Temporal lobe (tissue), 4 donors: ENCODE measurements at places on chromosomes 2 and 18. TPM values are rescaled to one million over a fixed set of nuclear protein-coding genes. Genes with fewer than 3 reads are reported as not detected.

TAF1B gene
- total RNA-seq = 22.9 TPM

PLEKHH2 gene
- total RNA-seq = 2.5 TPM

ZC3H6 gene
- total RNA-seq = 24.8 TPM

SLC19A3 gene
- total RNA-seq = 1.5 TPM

HRH4 gene
- total RNA-seq = not detected

MLPH gene
- 0.98 TPM for total RNA-seq

SKOR2 gene
- not detected for total RNA-seq

CNGA3 gene
- 2.5 TPM for total RNA-seq

VWC2L gene
- 3.2 TPM for total RNA-seq

AOX1 gene
- total RNA-seq = 1.7 TPM

REG3A gene
- not detected for total RNA-seq

SLC23A3 gene
- total RNA-seq = not detected

STARD7 gene
- total RNA-seq = 115 TPM

PDE1A gene
- total RNA-seq = 41.8 TPM

ERLEC1 gene
- total RNA-seq = 66.9 TPM

COL6A3 gene
- 20.4 TPM for total RNA-seq

EML6 gene
- 3.4 TPM for total RNA-seq

COL3A1 gene
- total RNA-seq = 105 TPM

OR6B2 gene
- not detected for total RNA-seq

UNC80 gene
- total RNA-seq = 11.8 TPM

COL4A4 gene
- 0.74 TPM for total RNA-seq

ALKAL2 gene
- total RNA-seq = not detected

CCDC148 gene
- 16.7 TPM for total RNA-seq

QPCT gene
- total RNA-seq = 9.6 TPM

UCN gene
- 1.2 TPM for total RNA-seq

DPP4 gene
- total RNA-seq = 5.7 TPM

ERMN gene
- total RNA-seq = under 0.01 TPM

GPR39 gene
- total RNA-seq = 1.7 TPM

ZRANB3 gene
- total RNA-seq = 7.9 TPM

DIPK1C gene
- 5.2 TPM for total RNA-seq

KIAA2012 gene
- 0.98 TPM for total RNA-seq

REG3G gene
- total RNA-seq = not detected

TUBA4B gene
- not detected for total RNA-seq

LTBP1 gene
- total RNA-seq = 30.7 TPM

STAT4 gene
- total RNA-seq = 3.0 TPM

EVA1A gene
- total RNA-seq = 0.98 TPM

SERPINB3 gene
- not detected for total RNA-seq

LMAN1 gene
- 41.1 TPM for total RNA-seq

TANC1 gene
- 5.9 TPM for total RNA-seq

HYCC2 gene
- total RNA-seq = 42.0 TPM

SRD5A2 gene
- total RNA-seq = under 0.01 TPM

MAPK4 gene
- 14.0 TPM for total RNA-seq

HOXD1 gene
- total RNA-seq = not detected

ABCB11 gene
- total RNA-seq = 0.25 TPM

CXCR4 gene
- total RNA-seq = 32.9 TPM

ABHD3 gene
- total RNA-seq = 6.6 TPM

HDLBP gene
- 122 TPM for total RNA-seq

ZNF638 gene
- total RNA-seq = 233 TPM

KHK gene
- 5.9 TPM for total RNA-seq

OLA1 gene
- total RNA-seq = 58.3 TPM

LRP1B gene
- 52.1 TPM for total RNA-seq

AKAIN1 gene
- 2.5 TPM for total RNA-seq

LRRC30 gene
- not detected for total RNA-seq
